ENCODE measurements at places on chromosomes 5 and 9. TPM values are rescaled to one million over a fixed set of nuclear protein-coding genes. Genes with fewer than 3 reads are reported as not detected.

PCDHGA6 gene
- total RNA-seq: 1.5 TPM

DNA sequence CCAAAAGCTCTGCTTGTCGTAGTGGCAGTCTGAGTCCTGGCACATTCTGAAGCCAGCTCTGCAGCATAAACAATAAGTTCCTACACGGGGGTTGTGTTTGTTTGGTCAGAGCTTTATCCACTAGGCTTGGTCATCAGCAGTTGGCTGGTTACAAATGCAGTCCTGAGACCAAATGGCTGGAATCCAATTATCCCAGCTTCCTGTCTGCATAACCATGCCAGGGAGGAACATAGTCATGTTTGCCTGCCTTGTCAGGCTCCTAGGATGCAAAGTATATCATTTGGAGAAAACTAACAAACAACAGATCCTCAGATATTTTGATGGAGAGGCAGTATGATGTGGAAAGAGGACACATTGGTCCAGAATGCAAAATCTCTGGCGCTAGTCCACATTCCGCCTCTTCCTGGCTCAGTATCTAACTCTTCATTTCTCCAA is 85.8 kb downstream of the FBXO38 start:
- no peak for DNase-seq

FOXD4L5 gene
- not detected for total RNA-seq

DNA sequence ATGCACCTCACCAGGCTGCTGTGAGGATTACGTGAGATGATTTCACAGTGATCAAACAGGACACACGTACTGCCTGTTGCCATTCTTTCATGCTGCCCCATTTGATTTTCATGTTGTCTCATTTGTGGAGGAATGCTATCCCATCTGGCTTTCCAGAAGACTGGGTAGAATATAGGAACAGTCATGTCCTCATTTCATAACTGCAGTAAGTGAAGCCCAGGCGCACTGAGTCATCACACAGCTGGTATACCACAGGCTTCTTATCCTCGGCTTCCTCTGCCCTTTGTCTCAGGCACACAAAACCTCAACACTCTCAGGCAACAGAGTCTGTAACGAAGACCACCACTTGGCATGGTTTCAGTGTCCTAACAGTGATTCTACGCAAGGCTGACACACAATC is 62.3 kb downstream of the LHFPL2 start:
- no peak for DNase-seq

- DNase-seq: no peak
Measured at GRCh38 chr9:111821006-111821528, 26.3 kb upstream of the SHOC1 start.

CIZ1 gene
- 104 TPM for total RNA-seq
